Hepatocyte (in vitro differentiated cells): ENCODE measurements at places on chromosomes 11 and 22.
A peak's percentile ranks its signal among the peaks of the same experiment; 100 is the strongest.

- no peak overlapping the region for H3K4me3 ChIP-seq
- H3K27ac ChIP-seq: no peak overlapping the region
- no peaks in the 10 kb centered on the region for H3K27me3 ChIP-seq
- no peaks in the 10 kb centered on the region for H3K36me3 ChIP-seq
- no peak for DNase-seq
These were observed 4.2 kb downstream of the THYN1 start for GRCh38 chr11:134248910-134249480.

DNA sequence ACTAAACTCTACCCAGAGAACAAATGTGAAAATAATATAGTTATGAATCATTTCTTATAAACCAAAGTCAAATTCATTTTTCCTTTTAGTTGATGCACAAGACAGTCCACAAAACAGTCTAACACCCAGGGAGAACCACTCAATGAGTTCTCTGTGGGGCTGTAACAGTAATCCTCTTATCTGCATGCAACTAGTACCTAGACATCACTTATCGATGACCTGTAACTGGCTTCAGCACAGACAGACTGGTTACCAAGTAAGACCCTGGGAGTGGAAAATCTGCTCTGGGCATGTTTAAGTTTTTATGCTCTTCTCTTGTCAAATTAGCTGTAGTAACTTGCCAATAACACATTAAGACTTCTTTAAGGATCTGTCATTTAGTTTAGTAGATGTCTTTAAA, 46.6 kb downstream of the PITPNB start:
- H3K4me3 ChIP-seq: no peak overlapping the region
- H3K36me3 ChIP-seq: no peaks in the 10 kb centered on the region
- H3K27me3 ChIP-seq: no peaks in the 10 kb centered on the region
- peaks cover 54% of the 10 kb centered on the region for H3K4me1 ChIP-seq
- no peak for DNase-seq

- H3K4me1 ChIP-seq: no peaks in the 10 kb centered on the region
- no peaks in the 10 kb centered on the region for H3K36me3 ChIP-seq
- no peak overlapping the region for H3K4me3 ChIP-seq
These were observed 234.4 kb upstream of the E2F8 start for GRCh38 chr11:19474954-19475721.

- no peak overlapping the region for H3K27ac ChIP-seq
- H3K36me3 ChIP-seq: no peaks in the 10 kb centered on the region
- no peaks in the 10 kb centered on the region for H3K27me3 ChIP-seq
- H3K4me3 ChIP-seq: no peak overlapping the region
These were observed 3.7 kb upstream of the TNNT3 start for GRCh38 chr11:1915795-1916131.

- no peaks in the 10 kb centered on the region for H3K4me1 ChIP-seq
- H3K36me3 ChIP-seq: no peaks in the 10 kb centered on the region
- DNase-seq: no peak
- H3K4me3 ChIP-seq: no peak overlapping the region
- no peak overlapping the region for H3K27ac ChIP-seq
These were observed 39.2 kb downstream of the SHISA8 start for GRCh38 chr22:41875531-41876270.

- H3K36me3 ChIP-seq: no peaks in the 10 kb centered on the region
- no peak for DNase-seq
- no peak overlapping the region for H3K4me3 ChIP-seq
- peaks cover 18% of the 10 kb centered on the region for H3K4me1 ChIP-seq
- H3K27me3 ChIP-seq: no peaks in the 10 kb centered on the region
These were observed 15.2 kb downstream of the DHCR7 start for GRCh38 chr11:71432761-71433647.

GRCh38 chr22:33018232-33018864, 39.8 kb downstream of the SYN3 start:
- H3K27ac ChIP-seq: no peak overlapping the region
- peak; percentile 75 for DNase-seq
- no peaks in the 10 kb centered on the region for H3K4me1 ChIP-seq
- no peaks in the 10 kb centered on the region for H3K36me3 ChIP-seq
- H3K27me3 ChIP-seq: peaks cover 4% of the 10 kb centered on the region
- no peak overlapping the region for H3K4me3 ChIP-seq

DNA sequence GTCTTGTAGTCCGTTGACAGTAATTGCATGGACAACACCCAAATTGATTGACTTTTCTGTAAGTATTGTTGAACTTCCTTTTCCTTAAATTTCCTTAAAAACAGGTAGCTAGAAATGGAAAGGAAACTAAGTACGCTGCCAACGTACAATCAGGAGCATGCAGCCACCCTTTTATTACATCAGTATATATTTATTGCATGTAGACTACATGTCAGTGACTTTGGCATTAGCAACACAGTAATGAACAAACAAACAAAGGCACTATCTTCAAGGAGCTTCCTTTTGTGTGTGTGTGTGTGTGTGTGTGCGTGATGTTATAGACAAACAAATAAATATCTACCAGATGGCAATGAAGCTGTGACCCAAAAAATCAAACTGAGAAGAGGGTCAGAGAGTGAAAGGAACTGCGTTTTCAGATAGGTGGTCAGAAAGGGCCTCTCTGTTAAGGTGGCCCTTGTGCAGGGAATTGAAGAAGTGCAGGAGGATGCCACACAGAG, at the start of gene OR9Q1:
Gene OR9Q1, plus strand, starts transcription at position 447 of the 497 bp plus-strand sequence. CDS start 155,564 bp downstream, outside the sequence.
- H3K27ac ChIP-seq: no peak within 1 kb of the TSS
- H3K4me3 ChIP-seq: no peak within 1 kb of the TSS
- H3K4me1 ChIP-seq: no peaks in the 10 kb centered on the region
- no peaks in the 10 kb centered on the region for H3K27me3 ChIP-seq

DNA sequence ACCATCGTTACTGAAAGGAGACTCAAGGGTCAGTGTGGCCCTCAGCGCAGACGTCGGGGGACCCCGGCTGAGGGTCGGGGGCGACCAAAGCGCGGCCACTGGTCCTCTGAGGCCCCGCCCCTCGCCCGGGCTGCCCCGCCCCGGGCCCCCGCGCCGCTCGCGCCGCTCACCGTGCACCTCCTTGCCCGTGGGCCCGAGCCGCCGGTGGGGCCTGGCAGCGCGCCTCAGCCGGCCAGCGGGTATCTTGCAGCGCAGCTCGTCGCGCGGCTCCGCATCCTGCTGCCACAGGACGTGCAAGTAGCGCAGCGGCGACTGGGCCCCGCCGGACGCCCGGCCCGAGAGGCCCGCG, 419 bp downstream of the ANKRD54 start:
- DNase-seq: peak; percentile 75
- H3K27me3 ChIP-seq: no peaks in the 10 kb centered on the region
- H3K4me3 ChIP-seq: peak overlapping the region; percentile 99
- peak overlapping the region; percentile 78 for H3K27ac ChIP-seq

- H3K36me3 ChIP-seq: no peaks in the 10 kb centered on the region
- no peaks in the 10 kb centered on the region for H3K27me3 ChIP-seq
- H3K4me3 ChIP-seq: no peak overlapping the region
- H3K27ac ChIP-seq: no peak overlapping the region
- no peaks in the 10 kb centered on the region for H3K4me1 ChIP-seq
These were observed 49.5 kb downstream of the OSBP2 start for GRCh38 chr22:30744224-30744623.

- no peak overlapping the region for H3K27ac ChIP-seq
- no peak overlapping the region for H3K4me3 ChIP-seq
- H3K36me3 ChIP-seq: no peaks in the 10 kb centered on the region
- no peaks in the 10 kb centered on the region for H3K27me3 ChIP-seq
- DNase-seq: no peak
- peaks cover 13% of the 10 kb centered on the region for H3K4me1 ChIP-seq
These were observed 14.4 kb downstream of the TIMP3 start for GRCh38 chr22:32815943-32816342.

DNA sequence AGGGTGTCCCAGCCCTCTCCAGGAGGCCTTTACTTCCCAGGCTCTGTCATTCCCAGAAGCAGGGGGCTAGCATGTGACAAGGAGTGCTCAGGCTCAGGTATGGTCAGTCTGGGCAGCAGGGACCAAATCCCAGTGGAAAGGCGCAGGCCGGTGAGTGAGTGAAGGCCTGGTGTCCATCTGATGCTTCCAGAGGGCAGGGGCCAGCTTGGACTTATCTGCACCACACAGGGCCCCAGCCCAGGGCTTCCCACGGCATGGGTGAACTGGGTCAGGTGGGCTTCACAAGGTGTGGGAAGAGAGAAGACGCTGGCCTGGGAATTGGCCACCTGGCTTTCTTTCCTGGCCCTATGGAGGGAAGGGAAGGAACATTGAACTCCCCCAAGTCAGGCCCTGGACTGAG, 20.4 kb upstream of the APOBEC3A start:
- no peak for DNase-seq
- no peaks in the 10 kb centered on the region for H3K4me1 ChIP-seq

- no peaks in the 10 kb centered on the region for H3K27me3 ChIP-seq
- no peaks in the 10 kb centered on the region for H3K4me1 ChIP-seq
- H3K4me3 ChIP-seq: no peak overlapping the region
These were observed 23.8 kb downstream of the ART5 start for GRCh38 chr11:3617990-3618389.

DNA sequence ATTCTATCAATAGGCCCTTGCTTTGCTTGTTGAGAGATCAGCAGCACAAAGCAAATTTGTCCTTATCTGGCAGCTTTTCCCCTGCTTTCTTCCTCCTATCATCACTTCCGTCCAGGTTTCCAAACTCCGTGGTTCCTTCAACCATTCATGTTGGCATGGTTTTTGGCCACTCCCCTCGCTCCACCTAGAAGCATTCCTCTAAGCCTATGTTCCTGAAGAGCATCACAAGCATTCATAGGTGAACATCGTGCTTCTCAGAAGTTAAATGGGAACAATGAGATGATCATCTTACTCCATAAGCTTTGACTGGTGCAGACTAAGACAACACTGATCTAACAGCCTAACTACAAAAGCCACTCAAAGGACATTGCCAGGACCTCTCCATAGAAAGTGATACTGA, 86.3 kb downstream of the ETS1 start:
- no peak overlapping the region for H3K27ac ChIP-seq
- H3K27me3 ChIP-seq: no peaks in the 10 kb centered on the region
- DNase-seq: no peak
- H3K4me1 ChIP-seq: peaks cover 54% of the 10 kb centered on the region
- no peak overlapping the region for H3K4me3 ChIP-seq
- H3K36me3 ChIP-seq: no peaks in the 10 kb centered on the region

DNA sequence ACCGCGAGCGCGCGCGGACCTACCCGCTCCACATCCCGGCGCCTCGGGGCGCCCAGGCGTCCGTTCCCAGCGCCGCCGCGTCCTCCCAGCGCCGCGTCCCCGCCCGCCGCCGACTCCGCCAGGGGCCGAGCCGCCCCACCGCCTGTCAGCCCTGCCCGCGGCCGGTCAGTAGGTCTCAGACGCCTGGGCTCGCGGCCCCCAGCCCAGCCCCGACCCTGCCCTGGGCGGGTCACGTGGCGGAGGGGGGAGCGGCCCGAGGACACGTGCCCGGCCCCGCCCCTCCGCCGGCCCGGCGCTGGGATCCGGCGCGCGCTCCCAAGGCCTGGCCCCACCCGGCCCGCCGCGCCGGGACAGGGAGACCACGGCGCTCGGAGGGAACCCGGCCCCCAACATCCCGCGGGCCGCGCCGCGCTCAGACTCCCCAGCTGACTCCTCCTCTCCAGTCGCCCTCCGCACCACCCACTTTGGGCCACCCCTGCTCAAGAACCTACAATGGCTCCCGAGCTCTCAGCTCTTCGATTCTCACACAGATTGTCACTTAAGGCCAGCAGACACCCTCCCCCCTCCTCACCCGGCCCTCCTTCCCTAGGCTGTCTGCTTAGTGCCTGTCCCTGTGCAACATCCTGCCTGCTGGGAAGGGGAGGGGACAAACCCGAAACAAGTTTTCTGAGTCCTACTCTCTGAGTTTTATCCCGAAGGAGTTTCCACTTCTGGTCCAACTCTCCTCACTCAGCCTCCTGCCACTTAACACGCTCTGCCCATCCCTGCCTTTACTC, at the start of gene RAB3IL1:
Gene RAB3IL1, minus strand, starts transcription at position 233 of the 776 bp plus-strand sequence. Its CDS starts 199 bp downstream, at position 34.
- H3K27me3 ChIP-seq: no peaks in the 10 kb centered on the region
- peaks cover 22% of the 10 kb centered on the region for H3K4me1 ChIP-seq
- H3K36me3 ChIP-seq: no peaks in the 10 kb centered on the region
- DNase-seq: peak; percentile 86
- peak within 1 kb of the TSS; percentile 85 for H3K4me3 ChIP-seq
- peak within 1 kb of the TSS; percentile 14 for H3K27ac ChIP-seq

GRCh38 chr22:47372111-47372581, 609.7 kb downstream of the TBC1D22A start:
- H3K36me3 ChIP-seq: no peaks in the 10 kb centered on the region
- no peak overlapping the region for H3K4me3 ChIP-seq
- no peaks in the 10 kb centered on the region for H3K4me1 ChIP-seq

DNA sequence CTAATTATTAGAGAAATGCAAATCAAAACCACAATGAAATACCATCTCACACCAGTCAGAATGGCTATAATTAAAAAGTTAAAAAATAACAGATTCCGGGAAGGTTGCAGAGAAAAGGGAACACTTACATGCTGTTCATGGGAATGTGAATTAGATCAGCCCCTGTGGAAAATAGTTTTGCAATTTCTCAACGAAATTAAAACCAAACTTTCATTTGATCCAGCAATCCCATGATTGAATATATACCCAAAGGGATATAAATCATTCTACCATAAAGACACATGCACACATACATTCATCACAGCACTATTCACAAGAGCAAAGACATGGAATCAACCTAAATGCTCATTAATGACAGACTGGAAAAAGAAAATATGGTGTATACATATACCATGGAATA, 32.5 kb downstream of the NOX4 start:
- H3K36me3 ChIP-seq: no peaks in the 10 kb centered on the region
- no peaks in the 10 kb centered on the region for H3K27me3 ChIP-seq
- no peak overlapping the region for H3K27ac ChIP-seq
- DNase-seq: no peak
- H3K4me1 ChIP-seq: no peaks in the 10 kb centered on the region

DNA sequence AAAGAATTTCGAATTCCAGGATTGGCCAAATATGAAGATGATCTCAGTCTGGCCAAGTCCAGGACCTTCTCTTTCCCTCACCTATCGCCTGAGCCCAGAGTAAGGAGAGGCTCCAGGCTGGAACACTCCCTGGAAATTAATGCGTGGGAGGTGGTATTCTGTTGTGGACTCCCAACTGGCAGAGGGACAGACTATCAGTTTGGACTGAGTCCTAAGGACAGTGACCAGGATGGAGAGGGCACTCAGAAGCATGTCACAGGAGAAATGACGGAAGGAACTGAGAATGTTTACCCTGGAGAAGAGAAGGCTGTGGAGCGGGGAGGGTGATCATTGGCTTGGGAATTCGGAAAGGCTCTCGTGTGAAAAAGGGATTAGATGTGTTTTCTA, 84.4 kb downstream of the RPL27A start:
- no peaks in the 10 kb centered on the region for H3K36me3 ChIP-seq
- no peak overlapping the region for H3K4me3 ChIP-seq
- no peak for DNase-seq
- no peak overlapping the region for H3K27ac ChIP-seq
- H3K27me3 ChIP-seq: no peaks in the 10 kb centered on the region

GRCh38 chr11:9137293-9138132, 46.1 kb upstream of the SCUBE2 start:
- no peaks in the 10 kb centered on the region for H3K36me3 ChIP-seq
- DNase-seq: peak; percentile 87
- peak overlapping the region; percentile 54 for H3K27ac ChIP-seq

- H3K4me1 ChIP-seq: no peaks in the 10 kb centered on the region
- no peak overlapping the region for H3K27ac ChIP-seq
- DNase-seq: no peak
- no peak overlapping the region for H3K4me3 ChIP-seq
- no peaks in the 10 kb centered on the region for H3K36me3 ChIP-seq
- H3K27me3 ChIP-seq: no peaks in the 10 kb centered on the region
These were observed 2.8 kb downstream of the NAALADL1 start for GRCh38 chr11:65055538-65055937.

GRCh38 chr22:24097961-24098391, 83.3 kb upstream of the SUSD2 start:
- no peak for DNase-seq
- no peaks in the 10 kb centered on the region for H3K36me3 ChIP-seq
- H3K27ac ChIP-seq: no peak overlapping the region
- no peaks in the 10 kb centered on the region for H3K27me3 ChIP-seq
- no peak overlapping the region for H3K4me3 ChIP-seq
- no peaks in the 10 kb centered on the region for H3K4me1 ChIP-seq
